ENCODE measurements at places on chromosomes 13 and 19.

GRCh38 chr13:31208559-31209122, 8.9 kb downstream of the B3GLCT start:
- DNase-seq, result no peak

DNA sequence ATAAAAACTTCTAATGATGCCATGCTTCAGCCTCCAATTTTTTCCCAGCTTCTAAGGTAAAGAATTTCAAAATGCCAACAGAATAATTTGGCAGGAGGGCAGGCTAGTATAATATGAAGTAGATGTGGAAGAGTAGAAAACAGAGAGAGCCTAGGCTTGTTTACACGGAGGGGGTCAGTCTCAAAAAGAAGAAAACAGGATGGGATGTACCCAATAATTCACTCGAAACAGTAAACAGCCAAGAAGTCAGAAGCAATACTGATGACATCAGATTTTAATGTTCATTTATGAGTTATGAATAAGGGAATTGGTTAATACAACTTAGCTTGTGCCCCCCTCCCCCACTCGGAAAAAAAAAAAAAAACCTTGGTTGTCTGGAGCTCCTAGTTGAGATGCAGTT, 422.5 kb downstream of the FOXO1 start:
- DNase-seq, result no peak

DNA sequence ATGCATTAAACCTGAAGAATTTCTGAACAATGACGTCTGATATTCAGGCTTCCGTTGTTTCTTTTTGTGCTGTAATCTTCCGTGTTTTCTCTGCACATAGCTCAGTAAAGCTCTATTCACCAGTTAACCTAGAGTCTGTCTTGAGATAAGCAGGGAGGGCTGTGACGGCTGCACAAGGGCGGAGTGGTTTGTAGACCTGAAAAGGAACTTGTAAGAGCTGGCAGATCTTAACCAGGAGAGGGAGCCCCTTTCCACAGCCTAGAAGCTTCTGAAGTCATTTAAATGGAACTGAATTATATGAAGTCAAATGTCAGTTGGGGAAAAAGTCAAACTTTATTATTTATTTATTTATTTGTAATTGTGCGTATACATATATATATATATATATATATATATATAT, 27.5 kb downstream of the DPRX start:
- DNase-seq, result peak; percentile 83

GRCh38 chr13:98665638-98665995, 86.9 kb downstream of the SLC15A1 start:
- DNase-seq, result no peak

- DNase-seq, result no peak
Measured at GRCh38 chr13:102776271-102776670, 2.7 kb upstream of the TEX30 start.

DNA sequence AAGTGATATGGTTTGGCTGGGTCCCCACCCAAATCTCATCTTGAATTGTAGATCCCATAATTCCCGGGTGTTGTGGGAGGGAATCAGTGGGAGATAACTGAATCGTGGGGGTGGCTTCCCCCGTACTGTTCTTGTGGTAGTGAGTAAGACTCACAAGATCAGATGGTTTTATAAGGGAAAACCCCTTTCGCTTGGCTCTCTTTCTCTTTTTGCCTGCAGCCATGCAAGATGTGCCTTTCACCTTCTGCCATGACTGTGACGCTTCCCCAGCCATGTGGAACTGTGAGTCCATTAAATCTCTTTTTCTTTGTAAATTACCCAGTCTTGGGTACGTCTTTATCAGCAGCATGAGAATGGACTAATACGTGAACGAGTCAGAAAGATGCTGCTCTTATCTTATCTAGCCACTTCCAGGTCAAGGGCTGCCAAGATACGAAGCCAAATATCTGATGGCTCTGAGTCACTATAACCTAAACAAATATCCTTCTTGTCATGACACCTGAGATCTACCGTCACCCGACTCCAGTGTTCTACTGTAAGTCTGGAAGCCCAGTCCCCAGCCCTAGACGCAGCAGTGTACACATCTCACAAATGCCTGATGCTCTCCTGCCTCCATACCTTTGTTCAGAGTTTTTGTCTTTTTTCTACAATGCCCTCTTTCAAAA, 45.9 kb downstream of the SLC15A1 start:
- DNase-seq, result no peak

- DNase-seq, result no peak
Measured at GRCh38 chr13:97274829-97275649, 52.9 kb downstream of the MBNL2 start.

GRCh38 chr19:8113017-8113416, 36.4 kb downstream of the FBN3 start:
- no peak for DNase-seq

GRCh38 chr19:19540064-19540714, 2.1 kb downstream of the CILP2 start:
- DNase-seq, result peak; percentile 93

DNA sequence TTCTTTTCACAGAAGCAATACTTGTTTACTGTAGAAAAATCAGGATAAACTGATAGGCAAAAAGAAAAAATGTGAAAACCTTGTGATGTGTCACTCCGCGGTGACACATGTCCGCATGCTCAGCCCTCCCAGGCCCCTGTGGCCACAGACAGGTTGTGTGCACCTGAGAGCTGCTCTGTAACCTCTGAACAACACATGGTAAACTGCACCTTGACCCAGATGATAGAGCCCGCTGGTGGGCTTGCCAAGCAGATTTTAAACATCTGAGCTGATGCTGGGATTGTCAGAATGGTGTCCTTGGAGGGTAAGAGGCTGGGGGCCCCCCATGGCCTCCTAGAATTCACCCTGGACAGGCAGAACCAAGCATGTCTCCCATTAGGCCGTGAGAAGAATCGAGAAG, 33.8 kb downstream of the DHRS12 start:
- DNase-seq, result no peak

DNA sequence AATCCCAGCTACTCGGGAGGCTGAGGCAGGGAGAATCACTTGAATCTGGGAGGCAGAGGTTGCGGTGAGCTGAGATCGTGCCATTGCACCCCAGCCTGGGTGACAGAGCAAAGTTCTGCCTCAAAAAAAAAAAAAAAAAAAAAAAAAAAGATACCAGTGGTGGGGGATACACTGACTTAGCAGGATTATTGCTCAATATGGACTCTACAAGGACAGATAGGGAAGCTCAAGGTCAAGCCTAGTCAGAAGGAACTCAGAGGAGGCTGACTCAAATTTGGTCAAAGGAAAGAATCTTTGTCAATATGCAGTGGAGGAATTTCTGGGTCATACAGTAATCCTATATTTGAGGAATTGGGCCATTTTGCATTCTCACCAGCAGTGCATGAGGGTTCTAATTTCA, 6.7 kb upstream of the DIAPH3 start:
- DNase-seq, result no peak

- peak; percentile 88 for DNase-seq
Measured at GRCh38 chr19:1131718-1132551, 28.1 kb downstream of the GPX4 start.

DNA sequence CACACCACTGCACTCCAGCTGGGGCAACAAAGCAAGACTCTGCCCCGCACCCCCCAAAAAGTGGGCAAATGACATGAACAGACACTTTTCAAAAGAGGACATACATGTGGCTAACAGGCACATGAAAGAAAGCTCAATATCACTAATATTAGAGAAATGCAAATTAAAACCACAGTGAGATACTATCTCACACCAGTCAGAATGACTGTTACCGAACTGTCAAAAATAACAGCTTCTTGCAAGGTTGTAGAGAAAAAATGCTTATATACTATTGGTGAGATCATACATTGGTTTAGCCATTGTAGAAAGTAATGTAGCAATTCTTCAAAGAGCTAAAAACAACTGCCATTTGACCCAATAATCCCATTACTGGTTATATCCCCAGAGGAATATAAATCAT, 99.5 kb upstream of the SPATA13 start:
- no peak for DNase-seq

- peak; percentile 10 for DNase-seq
Measured at GRCh38 chr19:35087393-35087792, 28.2 kb upstream of the FXYD3 start.

DNA sequence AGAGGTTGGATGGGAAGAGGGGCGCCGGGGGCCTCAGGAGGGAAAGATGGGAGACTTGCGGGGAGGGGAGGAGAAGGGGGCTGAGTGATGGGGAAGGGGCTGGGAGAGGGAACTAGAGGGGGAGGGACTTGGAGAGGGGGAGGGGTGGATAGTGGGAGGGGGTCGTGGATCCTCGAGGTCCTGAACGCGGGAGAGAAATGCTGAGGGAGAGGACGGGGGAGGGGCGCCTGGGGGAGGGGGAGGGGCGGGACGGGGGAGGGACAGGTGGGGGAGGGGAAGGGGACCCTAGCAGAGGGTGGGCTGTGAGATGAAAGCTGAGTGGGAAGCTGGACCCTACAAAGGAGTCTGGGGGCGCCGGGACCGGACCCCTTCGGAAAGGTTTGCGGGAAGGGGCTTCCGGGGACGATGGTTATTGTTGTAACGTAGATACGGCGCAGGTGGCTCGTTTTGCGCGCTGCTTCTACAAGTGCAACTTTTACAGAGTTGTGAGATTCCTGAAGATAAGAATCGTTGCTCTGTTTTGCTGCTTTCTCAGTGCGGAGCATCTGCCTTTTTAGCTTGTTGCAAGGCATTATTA, 418 bp downstream of the ZNF444 start:
- DNase-seq, result peak; percentile 66

DNA sequence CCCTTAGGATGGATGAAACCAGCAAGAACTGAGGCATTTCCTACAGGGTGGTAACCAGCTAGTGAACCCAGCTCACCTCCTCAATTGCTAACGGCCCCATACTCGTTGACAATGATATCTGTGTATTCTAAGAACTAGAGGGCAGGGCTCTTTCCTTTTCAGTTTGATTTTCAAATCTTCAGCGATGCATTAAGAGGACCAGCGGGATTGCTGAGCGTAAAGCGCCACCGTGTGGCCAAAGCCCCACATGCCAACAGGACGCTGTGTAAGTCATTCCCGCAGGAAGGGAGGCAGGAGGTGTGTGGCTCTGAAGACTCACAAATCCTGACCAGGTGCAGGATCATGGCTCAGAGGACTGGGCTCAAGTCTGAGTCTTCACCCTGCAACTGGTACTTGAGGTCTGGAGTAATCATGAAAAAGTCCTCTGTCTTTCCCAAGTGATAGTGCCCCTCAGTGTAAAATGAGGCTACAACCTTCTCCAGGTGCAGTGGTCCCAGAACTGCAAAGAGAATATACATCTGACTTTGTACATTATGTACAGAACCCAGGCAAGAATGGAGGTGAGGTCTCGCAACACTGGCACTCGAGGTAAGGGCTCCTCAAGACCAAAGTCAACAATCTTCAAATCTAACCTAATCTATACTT, 40.9 kb downstream of the C13orf42 start:
- peak; percentile 92 for DNase-seq

GRCh38 chr13:74550039-74550438, 415.8 kb upstream of the KLF12 start:
- peak; percentile 60 for DNase-seq

GRCh38 chr19:19160461-19161035, 9.5 kb downstream of the MEF2B start:
- DNase-seq, result peak; percentile 24

DNA sequence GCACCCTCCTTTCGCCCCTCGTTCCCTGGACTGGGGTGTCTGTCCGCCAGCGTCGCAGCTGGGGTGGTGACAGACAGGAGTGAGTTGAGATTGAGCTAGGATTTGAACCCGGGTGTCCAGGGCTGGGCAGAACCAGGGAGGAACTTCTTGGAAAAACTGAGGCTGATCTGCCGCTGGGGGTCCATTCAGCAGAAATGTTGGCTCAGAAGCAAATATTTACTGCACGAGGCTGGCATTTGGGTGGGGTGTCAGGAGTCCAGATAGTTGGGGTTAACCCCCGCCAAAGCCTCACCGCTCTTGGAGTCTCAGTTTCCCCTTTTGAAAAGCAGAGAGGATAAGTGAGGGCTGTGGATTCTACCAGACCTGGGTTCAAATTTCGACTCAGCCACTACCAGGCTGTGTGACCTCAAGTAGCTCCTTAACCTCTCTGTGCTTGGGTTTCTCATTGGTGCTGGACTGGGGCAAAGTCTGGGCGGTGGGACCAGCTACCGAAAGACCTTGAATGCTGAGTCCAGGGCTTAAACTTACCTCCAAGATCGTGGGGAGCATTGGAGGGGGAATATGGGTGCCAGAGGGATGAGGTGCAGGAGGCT, 20.9 kb downstream of the MAST3 start:
- no peak for DNase-seq

DNA sequence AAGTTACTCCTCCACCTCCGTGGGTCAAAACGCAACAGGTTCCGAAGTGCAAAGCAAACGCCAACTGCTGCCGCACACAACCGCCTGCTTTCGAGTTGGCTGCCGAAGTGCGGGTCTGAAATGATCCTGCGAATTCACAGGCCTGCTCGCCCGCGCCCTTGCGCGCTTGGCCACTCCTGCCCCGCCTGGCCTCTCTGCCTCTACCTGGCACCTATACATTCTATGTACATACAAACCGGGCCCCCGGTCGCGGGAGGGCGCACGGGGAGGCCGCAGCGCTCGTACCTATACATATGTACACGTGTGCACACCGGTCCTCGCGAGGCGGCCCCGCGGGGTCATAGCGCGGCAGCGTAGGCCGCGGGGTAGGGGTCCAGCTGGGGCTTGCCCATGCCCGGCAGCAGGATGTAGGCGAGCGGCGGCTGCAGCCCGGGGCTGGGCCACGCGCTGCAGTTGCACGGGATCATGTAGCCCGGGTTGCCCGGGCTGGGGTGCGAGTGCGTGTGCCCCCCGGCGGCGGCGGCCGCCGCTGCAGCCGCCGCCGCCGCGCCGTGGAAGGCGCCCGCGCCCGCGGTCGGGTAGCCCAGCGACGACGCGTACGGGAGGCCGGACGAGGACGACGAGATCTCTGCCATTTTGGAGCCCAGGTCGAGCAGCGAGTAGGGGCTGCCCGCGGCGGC, 1.3 kb downstream of the SOX21 start:
- peak; percentile 68 for DNase-seq

GRCh38 chr19:56125806-56126590, 4.9 kb upstream of the ZNF787 start:
- peak; percentile 93 for DNase-seq

DNA sequence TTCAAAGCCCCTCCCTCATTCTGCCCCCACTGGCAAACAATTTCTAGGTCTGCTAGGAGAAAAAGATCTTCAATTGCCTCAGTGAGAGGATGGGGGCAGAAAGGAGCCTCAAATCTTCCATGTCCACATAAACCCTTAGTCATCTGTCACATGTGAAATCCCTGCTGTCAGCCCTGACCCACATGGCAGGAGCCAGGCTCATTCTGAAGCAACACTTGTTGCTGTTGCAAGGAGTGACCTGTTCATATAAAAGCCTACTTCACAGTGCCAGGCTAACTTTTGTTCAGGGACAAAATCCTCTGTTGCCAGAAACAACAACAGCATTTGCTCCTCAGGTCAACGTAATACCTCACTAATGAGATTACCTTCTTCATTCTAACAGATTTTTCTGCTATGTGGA, 70.5 kb downstream of the IRS2 start:
- DNase-seq, result peak; percentile 47

GRCh38 chr19:51702825-51703574, 9.9 kb downstream of the SPACA6 start:
- DNase-seq, result no peak

- peak; percentile 71 for DNase-seq
Measured at GRCh38 chr19:16367261-16367683, 42.6 kb downstream of the KLF2 start.

GRCh38 chr13:98879957-98880356, 97.9 kb downstream of the DOCK9 start:
- no peak for DNase-seq

Data from hematopoietic multipotent progenitor cell treated with erythropoietin and hydrocortisone succinate and interleukin-3 and kit ligand, for 6 days (in vitro differentiated cells).